ENCODE measurements at places on chromosomes 6 and 20.

DNA sequence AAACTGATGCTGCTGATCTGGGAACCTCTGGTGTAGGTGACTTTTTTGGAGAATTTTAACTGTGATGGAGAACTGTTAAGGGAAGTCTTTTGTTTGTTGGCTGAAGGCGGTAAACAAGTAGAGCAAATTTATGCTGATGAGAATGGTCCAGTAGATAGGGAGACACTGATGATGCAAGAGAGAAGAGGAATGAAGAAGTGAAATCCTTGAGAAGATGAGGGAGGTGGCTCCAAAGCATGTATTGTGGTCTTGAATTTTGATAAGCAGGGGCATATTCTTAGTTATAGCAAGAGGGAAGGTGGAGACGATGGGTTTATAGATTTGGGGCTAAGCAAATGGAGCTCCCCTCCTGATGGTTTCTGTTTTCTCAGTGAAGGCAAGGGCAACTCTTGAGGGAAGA is 22.0 kb downstream of the MAPK14 start:
- no peak for DNase-seq

DNA sequence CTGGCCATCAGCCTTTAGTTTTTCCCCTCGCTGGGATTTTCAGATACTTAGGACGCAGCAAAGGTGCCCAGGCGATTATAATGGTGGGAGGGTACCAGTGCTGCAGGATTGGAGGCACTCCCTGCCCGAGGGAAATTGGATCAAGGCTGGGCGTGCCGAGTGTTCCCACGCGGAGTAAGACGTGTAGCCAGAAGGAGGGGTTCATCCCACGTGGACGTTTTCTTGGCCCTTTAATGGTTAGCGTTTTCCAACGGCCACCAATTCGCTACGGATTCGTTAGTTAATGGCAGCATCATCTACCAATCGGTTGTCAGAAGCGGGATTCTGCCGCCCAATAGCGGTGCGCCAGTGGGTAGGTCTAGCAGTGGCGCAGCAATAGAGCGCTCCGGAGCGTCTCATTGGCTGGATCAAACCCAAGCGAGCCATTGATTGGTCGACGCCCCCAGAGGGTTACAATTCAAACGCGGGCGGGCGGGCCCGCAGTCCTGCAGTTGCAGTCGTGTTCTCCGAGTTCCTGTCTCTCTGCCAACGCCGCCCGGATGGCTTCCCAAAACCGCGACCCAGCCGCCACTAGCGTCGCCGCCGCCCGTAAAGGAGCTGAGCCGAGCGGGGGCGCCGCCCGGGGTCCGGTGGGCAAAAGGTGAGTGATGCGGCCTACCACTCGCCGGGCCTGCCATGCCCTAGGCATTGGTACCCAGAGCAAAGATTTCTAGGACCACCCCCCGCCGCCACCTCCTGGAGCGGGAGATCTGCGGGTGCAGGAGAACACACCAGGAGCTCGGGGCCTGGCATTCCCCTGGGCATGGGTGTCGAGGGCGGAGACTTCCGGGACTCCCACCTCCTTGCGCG is at the start of gene UBE2C:
TSS of gene UBE2C (plus strand) at position 488 of the 849 bp plus-strand sequence. CDS start at position 540, 52 bp downstream.
- DNase-seq, result peak; percentile 95

GRCh38 chr6:75285283-75285639 is 669 bp upstream of the TMEM30A start:
- no peak for DNase-seq

DNA sequence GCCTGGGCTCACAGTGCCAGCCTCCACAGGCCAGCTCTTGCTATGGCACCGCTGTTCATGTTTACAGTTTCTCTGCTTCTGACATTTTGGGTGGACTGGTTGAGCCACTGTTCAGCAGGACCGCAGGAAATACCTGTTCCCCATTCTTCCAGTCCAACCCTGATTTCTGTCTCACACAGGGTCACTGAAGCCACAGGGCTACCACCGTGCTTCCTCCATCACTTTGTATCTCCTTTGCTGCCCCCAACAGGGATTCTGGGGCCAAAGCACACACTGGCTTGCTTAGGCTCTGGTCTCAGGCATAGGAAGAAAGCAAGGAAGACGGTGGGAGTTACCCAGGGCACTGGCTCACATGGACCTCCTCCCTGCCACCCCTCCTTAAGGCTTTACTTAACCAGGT is 164.5 kb downstream of the UNC5CL start:
- no peak for DNase-seq

DNA sequence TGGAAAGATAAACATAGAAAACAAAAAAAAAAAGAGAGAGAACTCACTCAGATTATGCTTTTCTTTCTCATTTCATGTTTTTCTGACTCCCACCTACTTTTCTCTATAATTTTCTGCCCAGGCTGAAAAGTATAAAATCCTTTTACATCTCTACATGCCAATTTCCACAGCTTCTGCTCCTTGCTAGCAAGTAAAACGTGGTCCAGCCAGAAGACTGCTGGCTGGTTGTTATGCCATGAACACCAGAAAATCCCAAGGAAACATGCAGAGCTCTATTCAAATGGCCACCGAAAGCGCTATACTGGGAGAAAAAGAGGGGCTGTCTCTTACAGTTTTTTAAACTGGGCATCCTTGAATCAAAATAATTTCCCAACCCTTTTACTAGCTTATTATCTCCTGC is 512.8 kb upstream of the ID4 start:
- DNase-seq, result no peak

DNA sequence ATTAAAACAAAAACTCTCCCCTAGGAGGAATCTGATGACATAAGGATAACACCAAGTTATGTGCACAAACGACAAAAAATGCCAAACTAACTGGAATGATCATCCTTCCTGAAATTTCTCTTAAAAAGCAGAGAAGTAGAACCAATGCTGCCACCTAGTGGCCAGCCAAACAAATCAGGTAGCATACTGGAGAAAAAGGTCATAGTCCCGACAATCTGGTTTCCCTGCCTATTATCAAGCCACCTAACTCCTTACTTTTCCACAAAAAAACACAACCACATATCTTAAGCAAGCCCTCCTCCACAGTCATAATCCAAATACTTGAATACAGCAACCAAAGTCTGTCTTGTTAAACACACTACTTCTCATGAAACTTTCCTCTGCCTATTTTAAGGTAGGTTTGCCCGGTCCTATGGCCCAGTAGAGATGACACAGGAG is 5.3 kb downstream of the OARD1 start:
- DNase-seq, result peak; percentile 81

GRCh38 chr6:137241481-137242038 is 22.4 kb upstream of the IFNGR1 start:
- no peak for DNase-seq

DNA sequence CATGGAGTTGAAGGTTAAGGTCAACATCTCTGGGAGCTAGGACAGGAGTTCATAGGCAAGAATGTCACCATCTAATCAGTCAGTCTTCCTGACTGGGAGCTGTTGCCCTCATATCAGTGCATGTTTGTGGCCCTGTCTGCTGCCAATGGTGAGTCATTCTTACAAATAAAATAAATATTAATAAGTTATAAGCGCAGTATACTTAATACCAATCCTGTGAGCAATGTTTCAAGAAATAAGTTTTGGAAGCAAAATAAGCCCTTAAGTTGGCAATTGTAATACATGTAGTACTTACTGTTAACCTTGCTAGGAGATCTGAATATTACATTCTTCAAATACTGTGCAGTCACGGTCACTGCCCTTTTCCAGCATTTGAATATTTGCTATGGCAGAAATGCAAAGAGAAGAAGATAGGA is 20.2 kb upstream of the MDGA1 start:
- DNase-seq, result no peak
